ENCODE measurements at places on chromosomes 1 and 21.
A peak's percentile ranks its signal among the peaks of the same experiment; 100 is the strongest.

- DNase-seq = no peak
These were observed 42.5 kb upstream of the C1orf174 start for GRCh38 chr1:3942416-3943122.

GRCh38 chr1:224433041-224433691, 1.4 kb downstream of the WDR26 start:
- no peak for DNase-seq

- no peak for DNase-seq
These were observed 8.5 kb downstream of the TMEM240 start for GRCh38 chr1:1531947-1532346.

DNA sequence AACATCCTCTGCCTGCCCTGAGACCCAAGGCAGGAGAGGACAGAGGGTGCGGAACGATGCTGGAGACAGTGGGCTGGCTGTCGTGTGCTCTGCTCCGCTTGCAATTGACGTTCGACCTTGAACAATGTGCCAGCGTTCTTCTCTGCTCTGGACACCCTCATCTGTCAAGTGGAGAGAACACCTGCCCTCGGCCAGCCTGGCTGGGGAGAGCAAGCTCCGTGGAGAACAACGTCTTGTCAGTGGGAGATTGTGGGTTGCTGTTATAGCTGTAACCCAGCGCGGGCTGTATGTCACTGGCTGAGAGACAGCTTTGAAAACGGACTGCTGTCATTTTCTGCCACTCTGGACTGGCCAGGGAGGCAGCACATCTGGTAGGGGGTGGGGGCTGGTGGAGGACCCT, 14.7 kb downstream of the KIAA1614 start:
- no peak for DNase-seq

- DNase-seq = no peak
These were observed 20.7 kb downstream of the CD1B start for GRCh38 chr1:158310623-158311022.

- no peak for DNase-seq
These were observed 16.1 kb downstream of the C1orf141 start for GRCh38 chr1:67118646-67119045.

GRCh38 chr21:45874716-45875415, 106.7 kb upstream of the COL6A1 start:
- DNase-seq = no peak

GRCh38 chr21:32003411-32003810, 130.6 kb downstream of the HUNK start:
- no peak for DNase-seq

GRCh38 chr1:117061986-117062415, 1.9 kb downstream of the TTF2 start:
- no peak for DNase-seq

DNA sequence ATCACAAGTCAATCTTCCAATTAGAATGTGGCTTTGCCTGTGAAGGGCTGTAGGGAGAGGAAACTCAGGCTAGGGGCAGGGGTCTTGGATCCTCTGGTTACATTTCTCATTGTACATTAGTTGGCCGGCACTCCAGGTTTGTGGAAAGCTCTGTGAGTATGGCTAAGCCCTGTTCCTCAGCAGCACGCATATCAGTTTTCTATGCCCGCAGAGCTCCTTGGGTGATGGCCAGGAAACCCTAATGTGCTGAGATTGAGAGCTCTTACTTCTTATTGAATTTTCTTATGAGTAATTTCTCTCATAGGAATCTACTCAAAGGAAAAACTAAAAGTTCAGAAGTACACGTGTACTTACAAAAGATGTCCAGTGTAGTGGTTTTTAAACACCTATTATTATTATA, 30.7 kb upstream of the STMN1 start:
- DNase-seq = no peak

DNA sequence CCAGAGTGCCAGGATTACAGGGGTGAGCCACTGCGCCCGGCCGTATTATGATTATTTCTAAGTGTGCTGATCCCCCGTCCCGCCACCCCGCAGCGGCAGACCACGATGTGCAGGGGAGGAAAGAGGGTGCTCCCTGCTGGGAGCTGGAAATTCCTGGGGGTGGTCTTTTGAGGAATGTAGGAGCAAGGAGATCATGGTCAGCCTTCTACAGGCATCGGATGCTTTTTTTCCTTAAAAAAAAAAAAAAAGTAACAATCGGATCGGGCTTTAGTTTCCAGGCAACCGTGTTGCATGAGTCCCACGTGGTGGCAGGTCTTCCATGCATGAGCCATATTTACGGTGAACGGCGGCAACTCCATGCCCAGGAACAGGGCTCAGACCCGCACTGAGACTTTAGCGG, 74.2 kb upstream of the COX20 start:
- no peak for DNase-seq

GRCh38 chr1:219362702-219363101, 189.0 kb downstream of the LYPLAL1 start:
- no peak for DNase-seq

DNA sequence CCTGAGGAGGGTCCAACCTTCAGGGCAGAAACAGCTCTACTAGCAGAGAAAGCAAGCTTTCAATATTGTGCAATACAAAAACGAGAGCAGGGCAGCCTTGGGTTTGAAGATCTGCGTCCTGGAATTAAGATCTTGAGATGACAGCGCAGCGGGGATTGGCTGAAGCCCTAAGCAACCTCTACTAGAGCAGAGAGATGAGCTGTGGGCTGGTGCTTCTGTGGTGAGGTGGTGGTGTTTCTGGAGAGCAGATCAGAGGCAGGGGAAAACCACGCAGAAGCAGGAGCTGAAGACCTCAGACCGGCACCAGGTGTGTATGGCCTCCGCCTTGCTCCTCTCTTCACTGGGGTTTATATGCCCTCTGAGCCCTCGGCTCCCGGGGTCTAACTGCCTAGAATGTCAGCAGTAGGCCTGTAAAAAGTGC, 12.5 kb downstream of the TRAF3IP3 start:
- DNase-seq = peak; percentile 45

GRCh38 chr21:39575775-39576174, 37.0 kb upstream of the B3GALT5 start:
- no peak for DNase-seq

DNA sequence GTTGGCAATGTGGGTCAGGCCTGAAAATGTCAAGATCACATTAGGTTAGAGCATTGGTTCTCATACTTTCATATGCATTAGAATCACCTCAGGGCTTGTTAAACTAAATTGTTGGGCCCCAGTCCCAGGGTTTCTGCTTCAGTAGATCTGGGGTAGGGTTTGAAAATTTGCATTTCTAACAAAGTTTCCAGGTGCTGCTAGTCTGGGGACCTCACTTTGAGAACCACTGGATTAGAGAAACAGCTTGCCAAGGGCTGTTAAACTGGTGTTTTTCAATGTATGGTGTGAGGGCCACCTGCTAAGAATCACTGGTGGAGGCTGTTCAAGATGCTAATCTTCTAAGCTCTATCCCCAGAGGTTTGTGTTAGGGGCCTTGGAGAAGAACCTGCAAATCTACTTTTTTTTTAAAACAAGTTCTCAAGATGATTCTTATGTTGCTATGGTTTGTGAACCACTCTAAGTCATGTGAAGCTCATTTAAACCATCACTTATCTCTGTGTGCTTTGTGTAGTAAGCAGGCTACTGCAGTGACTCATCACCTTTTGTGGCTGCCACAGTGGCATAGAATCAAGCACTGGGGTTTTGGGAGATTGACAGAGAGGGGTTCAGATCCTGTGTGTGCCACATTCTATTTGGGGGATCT, 152.2 kb downstream of the S1PR1 start:
- DNase-seq = no peak

GRCh38 chr1:3803905-3804626, 7.8 kb upstream of the LRRC47 start:
- no peak for DNase-seq

DNA sequence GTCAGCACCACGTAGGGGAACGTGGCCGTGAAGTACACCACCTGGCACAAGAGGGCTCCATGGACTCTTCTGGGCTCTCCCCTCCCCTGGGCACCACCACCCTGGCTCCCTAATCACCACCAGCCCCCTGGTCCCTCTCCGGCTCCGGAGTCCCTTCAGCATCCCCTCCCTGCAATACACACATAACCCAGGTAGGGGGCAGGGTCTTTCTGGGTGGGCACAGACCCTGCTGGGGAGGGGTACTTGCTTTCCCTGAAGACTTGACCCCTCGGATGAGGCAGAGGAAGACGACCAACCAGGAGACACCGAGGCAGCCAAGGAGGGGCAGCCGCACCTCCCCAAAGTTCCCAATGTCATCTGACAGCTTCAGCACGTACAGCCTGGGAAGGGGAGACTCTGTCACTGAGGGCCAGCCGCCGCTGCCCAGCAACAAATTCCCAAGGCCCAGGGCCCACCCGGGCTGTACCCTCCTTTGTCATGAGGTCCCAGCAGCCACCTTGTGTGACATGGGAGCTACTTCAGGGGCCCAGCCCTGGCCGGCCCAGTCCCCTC, 11.3 kb downstream of the CCDC24 start:
- no peak for DNase-seq

DNA sequence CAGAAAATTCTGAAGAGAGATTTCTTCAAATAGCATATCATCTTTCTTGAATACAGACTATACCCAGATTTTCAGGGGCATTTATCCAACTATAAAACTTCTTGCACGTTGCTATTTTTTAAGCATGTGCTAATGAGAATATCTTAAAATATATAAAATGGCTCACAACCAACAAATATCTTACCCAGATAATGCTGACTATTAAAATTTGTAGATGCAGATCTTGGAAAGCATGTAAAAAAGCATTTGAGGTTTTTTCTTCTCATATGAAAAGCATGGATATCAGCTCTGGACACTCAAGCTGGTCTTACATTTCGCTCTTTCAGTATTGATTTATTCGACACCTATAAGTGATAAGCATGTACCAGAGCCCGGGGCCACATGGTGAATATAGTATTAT, 1187.7 kb upstream of the ADGRL4 start:
- DNase-seq = no peak

DNA sequence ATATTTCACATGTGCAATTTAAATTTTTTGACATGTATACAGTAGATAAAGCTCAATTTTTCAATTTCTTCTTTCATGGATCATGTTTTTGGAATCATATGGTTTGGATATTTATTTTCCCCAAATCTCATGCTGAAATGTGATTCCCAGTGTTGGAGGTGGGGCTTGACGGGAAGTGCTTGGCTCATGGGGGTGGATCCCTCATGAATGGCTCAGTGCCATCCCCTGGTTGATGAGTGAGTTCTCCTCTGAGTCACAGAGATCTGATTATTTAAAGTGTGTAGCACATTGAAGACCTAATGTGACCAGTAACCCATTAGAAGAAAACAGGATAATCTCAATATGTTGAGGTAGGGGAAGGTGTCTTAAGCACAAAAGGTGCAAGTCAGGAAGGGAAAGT, 9.1 kb upstream of the IFI16 start:
- DNase-seq = no peak

DNA sequence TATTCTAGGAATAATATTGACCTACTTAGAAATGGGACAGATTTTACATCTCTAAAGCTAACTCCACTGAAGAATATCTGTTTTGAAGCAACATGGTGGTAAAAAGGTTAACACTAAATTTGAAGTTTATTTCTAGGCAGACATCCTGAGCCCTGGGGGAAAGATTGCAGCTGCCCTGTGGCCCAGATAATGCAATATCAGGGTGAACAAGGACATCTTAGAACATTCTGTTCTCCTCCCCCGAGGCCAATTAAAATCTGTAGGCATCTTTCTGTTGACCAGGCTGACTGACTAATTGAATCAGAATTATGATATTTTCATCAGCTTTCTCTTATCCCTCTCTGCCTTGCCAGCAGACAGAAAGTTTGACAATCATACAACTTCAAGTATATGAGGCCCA, 149.8 kb upstream of the DUSP10 start:
- no peak for DNase-seq

GRCh38 chr1:3084154-3084553, 15.2 kb downstream of the PRDM16 start:
- no peak for DNase-seq

- DNase-seq = no peak
These were observed 19.2 kb downstream of the SLC9A1 start for GRCh38 chr1:27135541-27136235.

GRCh38 chr1:8595941-8596340, 221.5 kb downstream of the RERE start:
- DNase-seq = no peak

DNA sequence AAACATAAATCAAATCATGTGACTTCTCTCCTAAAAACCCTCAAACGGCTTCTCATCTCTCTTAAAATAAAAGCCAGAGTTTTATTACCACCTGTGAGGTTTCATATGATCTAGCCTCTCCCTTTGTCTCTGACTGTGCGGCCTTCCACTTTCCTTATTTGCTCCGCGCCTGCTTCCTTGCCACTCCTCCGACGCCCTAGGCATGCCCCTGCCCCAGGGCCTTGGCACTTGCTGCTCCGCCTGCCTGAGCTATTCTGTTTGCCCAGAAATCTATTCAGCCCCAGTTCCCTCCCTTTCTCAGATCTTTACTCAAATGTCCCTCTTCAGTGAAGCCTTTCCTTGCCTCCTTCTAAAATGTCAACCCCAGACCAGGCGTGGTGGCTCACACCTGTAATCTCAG, 57.5 kb upstream of the DISP3 start:
- no peak for DNase-seq

GRCh38 chr21:31143036-31143435, 104.8 kb upstream of the KRTAP19-8 start:
- DNase-seq = no peak

DNA sequence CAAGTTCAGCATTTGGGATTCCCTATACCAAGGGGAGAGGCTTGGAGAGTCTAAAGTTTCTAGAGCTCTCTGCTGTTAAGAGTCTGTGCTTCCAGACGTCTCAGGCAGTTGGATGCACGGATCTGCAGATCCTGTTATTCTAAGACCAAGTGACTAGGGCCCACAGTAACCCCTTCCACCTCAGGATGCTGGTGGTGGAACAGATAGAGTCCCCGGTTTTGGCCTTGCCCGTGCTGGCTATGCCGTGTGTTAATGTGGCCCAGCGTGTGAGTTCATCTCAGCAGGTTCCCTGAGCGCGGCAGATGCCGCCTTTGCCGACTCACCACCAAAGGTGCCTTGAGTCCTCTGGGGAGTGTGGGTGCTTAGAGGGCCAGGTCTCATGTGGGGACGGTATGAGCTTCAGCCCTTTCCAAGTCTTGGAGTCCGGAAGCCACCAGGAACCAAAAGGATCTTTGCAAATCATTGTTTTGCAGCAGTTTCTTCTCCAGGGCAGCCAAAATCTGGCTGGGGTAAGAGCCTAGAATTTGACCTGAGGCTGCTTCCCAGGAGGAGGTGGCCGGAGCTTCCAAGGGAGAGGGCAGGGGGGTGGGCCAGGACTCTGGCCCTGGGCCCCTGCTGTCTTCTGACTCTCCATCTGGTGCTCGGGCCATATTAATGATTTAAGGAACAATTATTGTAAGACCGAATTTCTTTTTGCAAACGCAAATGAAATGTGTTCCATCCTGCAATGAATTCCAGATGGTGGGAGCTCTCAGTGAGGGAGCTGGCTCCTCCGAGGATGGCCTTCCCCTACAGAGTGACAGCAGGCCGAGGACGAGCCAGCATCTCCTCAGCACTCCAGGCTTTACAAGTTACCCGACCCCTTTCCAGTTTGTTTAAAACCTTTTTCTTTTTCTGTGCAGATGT, 205.7 kb downstream of the FOXD2 start:
- no peak for DNase-seq

Measured in stimulated activated CD4-positive, alpha-beta T cell treated with anti-CD3 and anti-CD28 coated beads, Interleukin-1b, Interleukin-23, amount 100 ng/mL, for 1 hour (primary cell).